ENCODE measurements at places on chromosomes 3 and 15.

- DNase-seq: no peak
These were observed 67.1 kb downstream of the OXSM start for GRCh38 chr3:25856902-25857518.

- no peak for DNase-seq
These were observed 598.2 kb downstream of the NAALADL2 start for GRCh38 chr3:175457301-175457700.

- no peak for DNase-seq
These were observed 98.2 kb downstream of the FBN1 start for GRCh38 chr15:48547286-48547685.

DNA sequence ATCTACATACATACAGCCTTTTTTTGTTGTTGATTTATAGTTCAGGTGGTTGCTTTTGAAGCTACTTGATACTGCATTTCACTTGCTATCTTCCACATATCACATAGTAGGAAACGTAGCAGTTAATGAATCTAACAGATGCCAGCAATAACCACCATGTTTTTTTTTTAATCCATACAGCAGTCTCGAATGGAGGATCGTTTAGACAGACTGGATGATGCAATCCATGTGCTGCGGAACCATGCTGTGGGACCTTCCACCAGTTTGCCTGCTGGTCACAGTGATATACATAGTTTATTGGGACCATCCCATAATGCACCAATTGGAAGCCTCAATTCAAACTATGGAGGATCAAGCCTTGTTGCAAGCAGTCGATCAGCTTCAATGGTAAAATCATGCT is 123.2 kb upstream of the CGNL1 start:
- DNase-seq: no peak

DNA sequence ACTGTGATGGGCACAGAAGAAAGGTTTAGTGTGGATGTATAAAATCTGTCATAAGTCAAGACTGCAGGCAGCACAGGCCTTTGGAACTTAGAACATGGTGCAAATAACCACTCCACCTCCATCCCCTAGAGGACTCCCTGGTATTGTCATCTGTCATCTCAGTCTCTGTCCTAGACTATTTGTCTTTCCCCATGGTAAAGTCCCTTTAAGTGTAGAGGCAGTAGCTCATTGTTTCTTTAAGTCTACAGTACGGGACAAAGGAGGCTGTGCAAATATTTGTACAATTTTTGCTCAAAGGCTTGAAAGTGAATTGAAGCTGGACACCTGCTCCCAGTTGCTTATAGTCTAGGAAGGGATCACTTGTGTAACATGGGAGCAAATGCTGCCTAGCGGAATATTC is 3.2 kb upstream of the PXYLP1 start:
- no peak for DNase-seq

DNA sequence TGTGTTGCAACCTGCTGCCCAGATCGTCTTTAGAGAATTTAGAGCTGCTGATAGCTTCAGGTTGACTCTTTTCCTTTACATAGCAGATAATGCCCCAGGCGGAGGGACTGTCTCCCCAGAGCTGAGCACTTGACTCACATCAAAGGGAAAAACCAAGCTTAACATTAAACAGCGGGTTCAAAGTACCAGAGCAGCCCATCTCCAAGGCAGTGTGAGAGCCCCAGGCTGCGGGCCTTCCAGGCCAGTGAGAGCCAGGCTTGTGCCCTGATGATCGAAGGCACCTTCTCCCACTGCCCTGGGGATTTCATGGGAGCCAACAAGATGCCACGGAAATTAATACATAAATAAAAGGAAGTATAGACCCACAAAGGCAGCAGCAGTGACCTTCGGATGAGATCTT is 275.6 kb downstream of the XXYLT1 start:
- no peak for DNase-seq

GRCh38 chr3:74640211-74640610 is 25.8 kb upstream of the CNTN3 start:
- DNase-seq: no peak

DNA sequence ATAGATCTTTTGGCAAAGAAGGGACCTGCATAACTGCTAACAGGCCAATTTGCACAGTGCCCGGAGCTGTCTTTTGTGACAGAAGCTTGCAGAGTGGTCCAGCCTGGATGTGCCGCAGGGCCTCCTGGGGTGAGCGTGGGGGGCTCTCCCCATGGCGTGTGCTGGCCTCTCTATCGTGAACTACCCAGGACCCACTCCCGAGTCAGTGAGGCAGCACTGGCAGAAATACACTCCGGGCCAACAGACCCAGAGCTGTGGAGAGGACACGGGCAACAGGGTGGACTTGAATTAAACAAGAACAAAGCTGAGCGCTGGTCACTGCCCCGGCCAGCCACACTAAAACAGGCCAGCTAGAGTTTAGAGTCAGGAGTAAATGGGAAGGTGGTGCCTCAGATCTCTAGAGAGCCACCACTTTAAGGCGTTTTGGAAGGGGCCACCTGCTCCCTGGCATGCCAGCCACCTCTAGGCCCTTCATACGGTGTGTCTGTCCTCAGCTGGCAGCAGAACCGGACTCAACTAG is 152.1 kb downstream of the KLF13 start:
- peak; percentile 37 for DNase-seq

- no peak for DNase-seq
These were observed 16.2 kb downstream of the ZNF609 start for GRCh38 chr15:64476550-64476949.

DNA sequence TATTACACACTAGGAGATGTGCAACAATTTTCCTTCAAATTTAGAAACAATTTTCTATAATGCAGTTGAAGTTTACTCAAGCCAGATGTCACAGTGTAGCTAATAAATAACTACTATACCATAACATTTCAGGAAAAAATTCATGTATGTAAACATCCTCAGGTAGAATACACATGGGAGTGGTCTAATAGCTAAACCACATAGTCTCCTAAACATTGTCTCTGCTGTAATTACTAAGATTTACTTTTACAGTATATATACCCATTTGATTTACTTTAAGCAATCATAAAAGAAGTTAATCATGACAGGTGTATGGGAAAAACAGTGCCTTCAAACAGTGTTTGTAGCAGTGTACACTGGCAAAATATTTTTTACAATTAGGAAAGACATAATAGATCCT is 110.1 kb upstream of the GRM7 start:
- DNase-seq: no peak

- DNase-seq: peak; percentile 82
These were observed 24.4 kb upstream of the TXNRD3 start for GRCh38 chr3:126679318-126679751.

- DNase-seq: no peak
These were observed 99.3 kb downstream of the ARNT2 start for GRCh38 chr15:80503319-80503952.

GRCh38 chr3:82011336-82011735 is 249.9 kb upstream of the GBE1 start:
- DNase-seq: no peak

- DNase-seq: peak; percentile 80
These were observed 92.7 kb upstream of the GOLGA6L4 start for GRCh38 chr15:84142888-84143337.

- peak; percentile 49 for DNase-seq
These were observed 76.0 kb downstream of the WWTR1 start for GRCh38 chr3:149581681-149582370.

- no peak for DNase-seq
These were observed 26.2 kb upstream of the TFG start for GRCh38 chr3:100682854-100683760.

- no peak for DNase-seq
These were observed 29.9 kb upstream of the GRIP2 start for GRCh38 chr3:14570089-14570488.

- no peak for DNase-seq
These were observed 105.0 kb downstream of the SSR3 start for GRCh38 chr3:156449710-156450574.

All from activated CD8-positive, alpha-beta memory T cell treated with anti-CD3 and anti-CD28 coated beads, Interleukin-2, amount 10 ng/mL, durations not matched to agents 7 days and 5 days (primary cell).